AG04450 (cell line): ENCODE measurements at places on chromosomes 16 and 17. TPM values are rescaled to one million over a fixed set of nuclear protein-coding genes. Genes with fewer than 3 reads are reported as not detected.

Gene RAB40C
- polyA plus RNA-seq = 4.2 and 6.1 TPM in 2 replicates

Gene RHBDF1
- 50.2 and 61.7 TPM in 2 replicates for polyA plus RNA-seq

DNA sequence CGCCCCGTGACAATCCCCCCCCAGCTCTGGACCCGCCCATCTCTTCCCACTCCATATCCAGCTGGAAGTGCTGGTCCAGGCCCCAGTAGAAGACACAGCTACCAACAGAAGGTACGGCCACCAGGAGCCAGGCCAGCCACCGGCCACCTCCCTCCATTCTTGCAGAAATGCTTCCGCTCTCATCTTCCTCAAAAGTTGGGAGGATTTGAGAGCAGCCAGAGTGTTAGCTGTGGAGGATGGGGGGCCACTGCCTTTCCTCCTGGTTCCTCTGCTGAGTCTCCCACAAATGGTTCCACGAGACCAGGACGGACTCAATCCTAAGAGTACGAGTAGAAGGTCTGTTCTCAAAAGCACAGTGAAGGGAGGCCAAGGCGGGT is 78.3 kb downstream of the GAS7 start:
- no peak for DNase-seq

DNA sequence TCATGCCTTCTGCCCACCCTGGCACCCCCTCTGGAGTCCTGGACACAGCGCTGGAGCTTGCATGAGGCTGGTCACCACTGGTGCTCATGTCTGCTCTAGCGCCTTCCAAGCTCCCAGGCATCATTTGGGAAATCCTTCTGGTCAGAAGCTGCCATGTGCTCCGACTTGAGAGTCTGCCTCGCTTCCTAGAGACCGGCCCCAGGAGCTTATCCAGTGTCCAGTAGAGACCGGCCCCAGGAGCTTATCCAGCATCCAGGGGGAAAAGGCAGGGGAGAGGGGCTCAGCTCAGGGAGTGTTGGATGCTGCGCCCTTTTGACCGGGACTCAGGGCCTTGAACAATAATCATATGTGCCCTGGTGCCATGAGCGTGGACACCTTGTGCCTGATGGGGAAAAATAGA is 106.3 kb downstream of the RAP1GAP2 start:
- no peak for DNase-seq

- no peak for DNase-seq
These were observed 5.4 kb downstream of the GAA start for GRCh38 chr17:80106751-80107150.
